ENCODE measurements at places on chromosomes 16 and 17.

GRCh38 chr16:26281381-26282110 lies 589.8 kb downstream of the HS3ST4 start:
- DNase-seq = no peak

GRCh38 chr16:6672507-6672906 lies 660.1 kb upstream of the RBFOX1 start:
- DNase-seq = no peak

- no peak for DNase-seq
These were observed 943 bp upstream of the COTL1 start for GRCh38 chr16:84618581-84619460.

DNA sequence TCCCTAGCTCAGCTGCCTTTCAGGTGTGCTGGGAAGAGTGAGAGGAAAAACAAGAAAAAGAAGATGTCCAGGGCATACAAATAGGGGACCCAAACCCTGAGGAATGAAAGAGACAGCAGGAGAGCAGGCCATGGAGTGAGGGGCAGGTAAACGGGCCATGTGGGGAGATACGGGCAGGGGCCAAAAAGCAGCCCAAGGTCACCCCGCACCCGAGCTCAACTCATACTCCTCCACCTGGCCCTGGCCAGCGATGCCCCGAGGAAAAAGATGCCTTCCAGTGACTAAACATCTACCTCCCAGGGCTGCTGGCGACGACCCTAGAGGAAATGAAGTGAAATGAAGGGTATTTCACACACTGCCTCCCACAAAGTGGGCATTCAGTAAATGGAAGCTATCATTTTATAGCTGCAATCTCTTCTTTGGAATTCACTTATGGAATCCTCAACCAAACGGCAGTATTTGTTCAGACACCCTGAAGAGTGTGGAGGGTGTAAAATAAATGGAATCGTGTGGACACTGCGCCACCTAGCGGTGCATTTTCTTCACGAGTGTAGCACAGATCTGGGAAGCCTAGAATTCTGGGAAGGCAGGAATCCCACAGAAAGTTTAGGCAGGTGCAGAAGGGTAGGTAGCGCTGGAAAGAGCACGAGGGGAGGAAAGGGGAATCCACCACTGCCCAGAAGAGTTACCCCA lies 14.9 kb downstream of the ELAC2 start:
- peak; percentile 29 for DNase-seq

- peak; percentile 2 for DNase-seq
These were observed at the start of gene MEIOB for GRCh38 chr16:1871974-1872635. MEIOB (minus strand) TSS chr16:1872164; CDS start chr16:1868175, 3,989 bp downstream.

GRCh38 chr16:22648941-22649340 lies 138.2 kb downstream of the NPIPB5 start:
- DNase-seq = no peak

- DNase-seq = no peak
These were observed 1.1 kb downstream of the KCTD11 start for GRCh38 chr17:7352910-7353635.

DNA sequence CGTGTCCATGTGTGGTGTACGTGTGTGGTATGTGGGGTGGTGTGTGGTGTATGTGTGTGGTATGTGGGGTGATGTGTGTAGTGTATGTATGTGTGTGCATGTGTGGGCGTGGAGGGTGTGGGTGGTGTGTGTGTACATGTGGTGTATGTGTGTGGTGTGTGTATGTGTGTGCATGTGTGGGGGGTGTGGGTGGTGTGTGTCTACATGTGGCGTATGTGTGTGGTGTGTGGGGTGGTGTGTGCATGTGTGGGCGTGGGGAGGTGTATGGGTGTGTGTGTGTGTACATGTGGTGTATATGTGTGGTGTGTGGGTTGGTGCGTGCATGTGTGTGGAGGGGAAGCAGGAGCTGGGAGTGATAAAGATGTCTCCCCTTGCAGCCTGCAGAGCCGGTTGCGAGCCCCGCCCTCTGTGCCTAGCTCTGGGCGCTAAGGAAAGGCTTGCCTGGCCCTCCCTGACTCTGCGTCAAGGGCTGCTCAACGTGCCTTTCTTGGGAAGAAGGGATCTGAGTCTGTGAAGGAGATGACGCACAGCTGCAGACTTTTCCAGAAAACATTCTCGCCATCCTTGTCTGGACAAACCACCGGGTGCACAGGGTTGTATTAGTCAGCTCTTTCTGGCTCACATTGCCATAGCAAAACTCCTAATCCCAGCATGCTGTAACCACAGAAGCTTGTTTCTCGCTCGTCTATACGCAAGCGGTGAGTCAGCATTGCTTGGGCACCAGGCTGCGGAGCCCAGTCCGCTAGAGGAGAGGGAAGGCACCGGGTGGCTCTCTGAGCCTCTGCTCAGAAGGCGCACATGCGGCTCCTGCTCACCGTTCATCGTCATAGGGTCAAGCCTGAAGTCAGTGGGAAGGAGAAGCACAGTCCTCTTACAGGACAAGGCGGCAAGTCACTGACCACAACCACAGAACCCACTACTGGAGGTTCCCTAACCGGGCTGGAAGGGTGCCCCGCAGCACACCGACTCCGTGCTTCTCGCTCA lies 2.0 kb upstream of the CD300H start:
- DNase-seq = no peak
